ENCODE measurements at places on chromosomes 7 and 10.
A peak's percentile ranks its signal among the peaks of the same experiment; 100 is the strongest.

- DNase-seq, result no peak
Observed at GRCh38 chr10:109245821-109246220, 677.5 kb downstream of the XPNPEP1 start.

DNA sequence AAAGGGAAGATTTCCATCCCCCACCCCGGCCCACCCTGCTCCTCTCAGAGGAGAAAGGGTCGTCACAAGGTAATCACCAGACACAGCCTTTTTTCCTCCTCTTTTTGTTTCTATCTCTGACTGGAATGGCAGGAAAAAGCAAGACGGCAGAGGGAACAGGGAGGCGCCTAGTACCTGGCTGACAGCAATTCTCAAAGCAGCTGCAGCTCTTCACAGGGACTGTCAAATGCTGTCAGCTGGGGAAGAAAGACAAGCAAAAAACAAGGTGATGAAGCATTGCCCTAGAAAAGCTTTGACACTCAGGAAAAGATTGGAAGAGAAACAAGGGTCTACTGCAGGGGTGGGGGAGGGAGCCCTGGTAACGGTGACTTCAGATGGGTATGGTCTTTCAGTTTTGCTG, 52.7 kb downstream of the GNA12 start:
- DNase-seq, result no peak

DNA sequence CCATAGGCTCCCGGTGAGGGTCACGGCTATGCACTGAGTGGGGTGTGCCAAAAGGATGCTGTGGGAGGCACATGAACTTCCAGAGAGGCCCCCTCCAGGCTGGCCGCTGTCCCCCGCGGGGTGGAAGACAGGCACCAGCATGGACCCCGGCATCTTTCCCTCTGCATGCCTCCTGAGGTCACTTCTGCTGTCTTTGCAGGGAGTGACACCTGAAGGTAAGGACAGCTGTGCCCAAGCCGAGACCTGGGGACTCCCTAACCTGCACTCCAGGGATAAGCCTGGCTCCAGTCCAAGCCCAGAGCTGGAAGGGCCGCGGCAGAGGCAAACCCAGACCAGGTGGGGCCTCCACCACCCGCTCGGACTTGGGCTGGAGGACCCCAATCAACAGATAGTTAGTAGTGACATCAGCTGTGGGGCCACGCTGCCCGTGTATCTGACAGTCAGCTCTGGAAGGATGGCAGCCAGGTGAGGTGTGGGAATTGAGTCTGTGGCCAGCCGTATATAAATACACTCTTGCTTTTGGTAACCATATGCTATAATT, 340.7 kb upstream of the MKI67 start:
- no peak for DNase-seq

DNA sequence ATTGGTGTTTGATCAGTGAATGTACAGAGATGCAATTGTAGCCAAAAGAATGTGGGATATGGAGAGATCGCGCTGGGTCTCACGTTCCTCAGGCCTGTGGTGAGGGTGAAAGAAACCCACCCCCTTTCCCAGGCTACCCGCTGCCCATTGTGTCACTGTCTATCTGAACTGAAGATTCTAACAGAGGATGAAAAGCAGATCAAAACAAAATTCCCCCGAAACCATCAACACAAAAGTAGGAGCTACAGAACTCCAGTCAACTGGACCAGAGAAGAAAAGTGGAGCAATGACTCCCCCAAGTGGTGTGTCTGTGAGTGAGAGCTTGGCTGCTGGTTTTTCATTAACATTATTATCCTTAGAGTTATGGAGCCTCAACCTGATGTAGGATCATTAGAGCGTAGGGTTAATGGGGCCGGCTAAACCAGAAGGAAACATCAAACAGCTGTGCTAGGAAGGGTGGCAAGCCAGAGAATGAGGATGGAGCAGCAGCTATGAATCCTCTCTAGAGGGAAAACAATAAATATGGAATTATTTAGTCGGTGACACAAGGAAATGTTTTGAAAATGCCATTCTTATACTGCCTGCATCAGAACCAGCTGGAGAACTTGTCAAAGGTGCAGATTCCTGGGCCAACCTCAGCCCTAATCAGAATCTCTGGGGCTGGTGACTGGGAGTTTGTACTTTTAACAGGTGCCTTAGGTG, 38.3 kb downstream of the AKR1B1 start:
- DNase-seq, result no peak

DNA sequence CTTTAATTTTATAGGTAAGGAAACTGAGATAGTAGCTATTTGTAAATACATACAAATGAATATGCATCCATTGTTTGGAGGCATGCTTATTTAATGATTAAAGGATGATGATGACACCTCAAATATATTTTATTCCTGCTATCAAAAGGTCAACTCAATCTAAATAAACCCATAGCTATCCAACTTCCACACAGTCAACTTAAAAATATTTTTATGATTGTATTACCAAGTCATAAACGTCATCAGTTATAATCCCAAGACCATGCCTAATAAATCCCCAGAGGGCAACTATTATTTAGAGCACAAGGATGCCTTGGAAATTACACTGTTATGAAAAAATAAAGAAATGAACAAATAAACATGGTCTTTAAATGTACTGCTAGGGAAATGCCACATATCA, 102.1 kb downstream of the MPP7 start:
- DNase-seq, result no peak

DNA sequence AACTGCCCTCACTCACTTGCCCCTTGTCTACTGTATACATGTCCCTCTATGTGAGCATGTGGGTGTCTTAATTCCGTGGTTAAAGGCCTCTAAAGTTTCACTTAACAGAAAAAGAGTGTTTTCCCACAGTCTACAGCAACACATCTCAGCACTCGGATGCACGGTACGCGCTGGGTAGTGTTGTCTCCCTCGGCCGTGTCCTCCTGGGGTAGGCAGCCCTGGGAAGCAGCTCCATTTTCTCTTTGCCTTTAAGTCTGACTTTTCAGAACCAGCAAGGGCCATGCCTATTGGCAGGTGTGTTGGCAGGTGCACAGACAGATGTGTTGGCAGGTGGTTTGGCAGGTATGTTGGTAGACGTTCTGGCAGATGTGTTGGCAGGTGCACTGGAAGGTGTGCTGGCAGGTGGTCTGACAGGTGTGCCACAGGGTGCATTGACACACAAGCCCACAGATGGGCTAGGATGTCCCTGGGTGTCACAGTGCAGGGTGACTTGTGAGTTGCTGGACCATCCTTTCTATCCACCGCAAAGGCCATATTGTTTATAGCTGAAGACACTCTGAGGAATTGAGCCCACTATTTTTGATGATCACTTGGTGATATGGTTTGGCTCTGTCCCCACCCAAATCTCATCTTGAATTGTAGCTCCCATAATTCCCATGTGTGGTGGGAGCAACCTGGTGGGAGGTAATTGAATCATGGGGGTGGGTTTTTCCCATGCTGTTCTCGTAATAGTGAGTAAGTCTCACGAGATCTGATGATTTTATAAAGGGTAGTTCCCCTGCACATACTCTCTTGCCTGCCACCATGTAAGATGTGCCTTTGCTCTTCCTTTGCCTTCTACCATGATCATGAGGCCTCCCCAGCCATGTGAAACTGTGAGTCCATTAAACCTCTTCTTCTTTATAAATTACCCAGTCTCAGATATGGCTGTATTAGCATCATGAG, 296.9 kb downstream of the TNS3 start:
- no peak for DNase-seq

GRCh38 chr10:13706604-13707003, 119.8 kb downstream of the PRPF18 start:
- no peak for DNase-seq

GRCh38 chr7:44161371-44161770, 20.2 kb upstream of the MYL7 start:
- DNase-seq, result no peak

- no peak for DNase-seq
Observed at GRCh38 chr10:132873395-132873794, 69.0 kb downstream of the CFAP46 start.

GRCh38 chr7:140517546-140518369, 38.5 kb upstream of the MKRN1 start:
- DNase-seq, result peak; percentile 52

DNA sequence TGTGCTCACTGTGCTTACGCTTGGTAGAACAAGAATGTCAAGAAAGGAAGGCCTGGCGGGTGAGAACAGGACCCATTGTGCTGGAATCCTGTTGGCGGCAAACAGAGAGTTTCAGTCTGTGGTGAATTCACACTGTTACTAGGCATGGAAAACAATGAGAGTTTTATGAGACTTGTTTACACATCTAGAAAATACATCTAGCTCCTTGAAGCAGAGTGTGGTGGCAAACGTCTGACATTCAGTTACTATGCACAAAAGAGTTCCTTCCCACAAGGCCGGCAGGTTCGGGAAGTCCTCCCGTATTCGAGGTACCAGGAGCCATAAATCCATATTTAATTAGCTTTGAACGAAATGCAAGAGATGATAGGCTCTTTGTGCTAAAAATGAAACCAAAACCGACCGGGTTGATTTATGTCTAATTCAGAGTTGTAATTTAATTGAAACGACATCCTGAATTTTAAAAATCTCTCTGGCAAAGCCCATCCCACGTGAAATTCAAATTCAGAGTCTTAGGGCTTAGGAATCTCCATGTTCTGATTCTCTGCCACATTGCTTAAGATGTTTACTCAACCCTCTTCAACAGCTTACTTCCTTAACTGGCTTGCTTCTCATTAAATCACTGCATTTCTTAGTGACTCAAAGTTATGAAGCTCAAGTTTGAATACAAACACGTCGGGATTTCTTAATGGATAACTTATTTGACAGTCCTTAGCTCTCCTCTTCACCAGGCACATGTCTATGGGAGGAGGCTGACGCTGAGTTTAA, 299.9 kb upstream of the PITRM1 start:
- no peak for DNase-seq

GRCh38 chr10:125018576-125019143, 76.7 kb downstream of the ZRANB1 start:
- no peak for DNase-seq

DNA sequence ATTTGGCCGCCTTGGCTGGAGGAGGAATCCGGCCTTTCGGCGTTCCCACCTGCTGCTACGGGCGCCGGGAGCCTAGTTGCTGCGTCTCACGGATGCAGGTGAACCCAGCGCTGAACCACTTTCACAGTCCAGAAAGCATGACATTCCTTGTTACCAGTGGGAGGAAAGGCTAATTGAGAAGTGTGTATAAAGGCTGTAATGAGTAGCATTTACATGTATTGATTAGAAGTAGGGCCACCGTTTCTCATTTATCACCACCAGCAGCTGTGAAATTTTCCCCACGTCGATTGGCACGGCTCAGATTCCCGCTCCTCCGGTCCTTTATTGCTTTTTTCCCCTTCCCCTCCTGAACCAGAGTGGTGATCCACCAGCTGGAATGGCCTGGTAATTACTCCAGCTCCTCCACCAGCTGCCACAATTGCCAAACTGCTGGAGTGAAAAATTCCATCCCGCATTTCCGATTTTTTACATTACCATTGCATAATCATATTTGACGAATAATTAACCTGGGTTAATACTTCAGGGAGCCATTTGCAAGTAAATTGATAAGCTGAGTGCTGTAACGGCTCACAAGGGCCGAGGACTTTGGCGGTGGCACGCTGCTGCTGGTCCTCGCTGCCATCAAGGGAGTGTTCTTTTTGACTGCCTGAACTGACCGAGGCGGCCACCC, 153.3 kb downstream of the POU6F2 start:
- DNase-seq, result no peak

- no peak for DNase-seq
Observed at GRCh38 chr7:20835111-20835750, 48.5 kb upstream of the SP8 start.

DNA sequence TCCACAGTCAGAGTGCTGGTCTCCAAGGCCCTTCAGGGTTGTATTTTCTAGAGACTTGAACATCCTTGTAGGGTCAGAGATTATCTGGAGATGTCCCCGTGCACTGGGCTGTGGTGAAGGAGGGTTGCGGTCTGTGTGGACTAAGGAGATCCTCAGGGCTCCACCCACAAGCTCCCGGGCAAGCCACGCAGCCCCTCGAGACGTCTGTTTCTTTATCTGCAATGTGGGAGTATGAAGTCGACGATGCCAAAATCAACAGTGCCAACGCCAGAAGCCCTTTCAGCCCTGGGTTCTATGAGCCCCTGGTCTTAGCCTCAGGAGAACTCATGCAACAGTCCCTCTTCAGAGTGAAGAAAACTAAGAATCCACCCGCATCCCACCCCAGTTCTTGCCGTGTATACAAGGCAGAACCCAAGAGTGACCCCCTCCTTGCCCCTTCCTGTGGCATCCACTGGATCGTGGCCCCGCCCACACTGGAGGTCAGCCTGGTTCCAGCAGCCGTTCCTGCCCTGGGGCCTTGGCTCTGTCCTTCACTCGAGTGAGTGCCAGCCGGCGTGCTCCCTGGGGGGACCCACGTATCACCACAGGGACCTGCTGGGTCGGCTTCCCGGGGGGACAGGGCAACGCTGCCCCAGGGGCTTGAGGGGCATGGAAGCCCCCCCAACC, 6.0 kb upstream of the SHH start:
- DNase-seq, result no peak

GRCh38 chr7:38451840-38452239, 178.4 kb upstream of the TARP start:
- DNase-seq, result no peak

GRCh38 chr7:118259115-118259514, 34.6 kb downstream of the ANKRD7 start:
- no peak for DNase-seq

DNA sequence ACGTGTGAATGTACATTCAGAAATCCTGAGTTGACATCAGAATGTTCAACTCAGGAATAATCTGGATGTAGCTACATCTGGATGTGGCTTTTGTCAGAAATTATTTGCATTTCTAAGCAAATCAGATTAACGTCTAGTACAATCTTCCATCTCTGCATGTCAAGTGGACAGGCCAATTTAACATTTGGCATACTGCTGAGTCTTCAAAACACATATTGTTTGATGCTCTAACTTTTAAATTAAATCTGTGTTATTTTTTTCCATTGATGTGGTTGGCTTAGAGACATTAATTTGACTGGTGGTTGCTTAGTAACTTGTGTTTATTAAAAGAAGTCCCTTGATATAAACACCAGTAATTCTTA, 3.4 kb downstream of the STAMBPL1 start:
- DNase-seq, result peak; percentile 63

- no peak for DNase-seq
Observed at GRCh38 chr7:156611014-156612010, 29.3 kb upstream of the RNF32 start.

GRCh38 chr10:88527245-88527644, 55.9 kb downstream of the RNLS start:
- DNase-seq, result no peak

DNA sequence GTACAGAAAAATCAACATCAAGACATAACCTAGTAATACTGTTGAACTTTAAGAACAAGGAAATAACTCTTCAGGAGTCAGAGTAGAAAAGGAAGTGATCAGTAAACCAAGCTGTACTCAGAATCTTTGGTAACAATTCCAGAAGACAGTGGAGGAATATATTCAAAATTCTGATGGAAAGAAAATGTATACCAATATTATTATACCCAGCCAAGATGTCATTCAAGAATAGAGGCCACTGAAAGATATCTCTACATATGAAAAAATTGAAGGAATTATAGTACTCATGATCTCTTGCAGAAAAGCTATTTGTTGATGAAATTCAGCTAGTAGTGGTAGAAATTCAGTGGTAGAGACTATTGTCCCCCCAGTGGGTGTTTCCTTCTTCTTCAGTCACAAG, 182.6 kb upstream of the ZMIZ1 start:
- DNase-seq, result no peak

GRCh38 chr10:5565671-5566581, 41.2 kb downstream of the CALML3 start:
- no peak for DNase-seq
